Posterior vena cava (tissue), 2 donors: ENCODE measurements at places on chromosomes 5 and 9. TPM values are rescaled to one million over a fixed set of nuclear protein-coding genes. Genes with fewer than 3 reads are reported as not detected.

Gene ACER2
- total RNA-seq: 3.5 TPM

Gene C9orf153
- 0.24 TPM for total RNA-seq

Gene TMEM232
- total RNA-seq: 2.5 TPM

Gene RANBP6
- total RNA-seq: 14.0 TPM

GRCh38 chr5:18526792-18527405, 892.6 kb downstream of the TAF11L14 start:
- no peak for DNase-seq

DNA sequence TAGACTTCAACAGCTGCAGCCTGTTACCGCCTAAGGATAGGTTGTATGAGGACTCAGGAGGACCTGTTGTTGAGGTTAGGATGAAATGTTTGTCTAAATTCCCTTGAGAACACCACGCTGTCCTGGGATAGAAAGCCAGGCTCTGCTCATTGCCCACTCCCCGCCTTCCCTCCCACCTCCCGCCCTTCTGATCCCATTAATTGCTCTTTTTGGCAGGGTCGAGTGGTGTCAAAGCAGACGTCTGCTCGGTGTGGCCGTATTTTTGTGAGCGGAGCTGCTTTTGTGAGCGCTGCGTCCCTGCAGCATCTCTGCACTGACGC, 62.3 kb downstream of the SPATA31C2 start:
- no peak for DNase-seq

GRCh38 chr9:87065981-87066380, 118.7 kb upstream of the GAS1 start:
- no peak for DNase-seq
